ENCODE measurements at places on chromosomes 13 and 19.

DNA sequence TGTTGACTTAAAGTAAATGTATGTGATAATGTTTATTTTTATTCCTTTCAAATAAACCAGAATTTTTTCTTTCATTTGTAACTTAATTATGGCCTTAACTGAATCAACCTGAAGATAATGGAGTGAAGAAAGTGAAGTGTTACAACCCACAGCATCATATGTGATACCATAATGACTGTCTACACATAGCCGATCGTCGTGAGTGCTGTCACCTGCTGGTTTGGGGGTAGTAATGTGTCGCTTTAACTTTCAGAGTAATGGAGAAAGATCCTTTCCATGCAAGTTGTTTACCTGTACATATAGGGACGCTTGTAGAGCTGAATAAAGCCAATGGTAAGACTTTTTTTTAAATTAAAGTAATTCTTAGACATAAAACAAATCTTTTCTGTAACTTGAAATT, 9.9 kb downstream of the CDC16 start:
- DNase-seq = no peak

DNA sequence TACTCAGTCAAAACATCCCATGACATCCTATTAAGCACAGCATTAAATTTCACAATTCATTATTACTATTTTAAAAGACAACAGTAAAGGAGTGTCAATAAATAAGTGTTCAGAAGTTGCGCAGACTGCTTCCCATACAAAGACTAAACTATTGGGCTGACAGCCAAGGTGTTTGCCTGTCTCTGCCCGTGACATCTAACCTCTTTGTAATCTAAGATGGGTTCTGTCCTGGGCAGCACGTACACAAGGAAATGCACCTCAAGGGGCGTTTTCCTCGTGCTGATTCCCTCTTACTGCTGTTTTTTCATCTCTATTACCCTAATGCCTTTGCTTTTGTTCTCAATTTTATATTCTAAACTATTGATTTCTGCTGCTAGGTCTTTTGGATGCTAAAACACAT, 216.3 kb downstream of the NHLRC3 start:
- no peak for DNase-seq

- DNase-seq = no peak
Observed at GRCh38 chr19:5118026-5118425, 149.1 kb downstream of the KDM4B start.

DNA sequence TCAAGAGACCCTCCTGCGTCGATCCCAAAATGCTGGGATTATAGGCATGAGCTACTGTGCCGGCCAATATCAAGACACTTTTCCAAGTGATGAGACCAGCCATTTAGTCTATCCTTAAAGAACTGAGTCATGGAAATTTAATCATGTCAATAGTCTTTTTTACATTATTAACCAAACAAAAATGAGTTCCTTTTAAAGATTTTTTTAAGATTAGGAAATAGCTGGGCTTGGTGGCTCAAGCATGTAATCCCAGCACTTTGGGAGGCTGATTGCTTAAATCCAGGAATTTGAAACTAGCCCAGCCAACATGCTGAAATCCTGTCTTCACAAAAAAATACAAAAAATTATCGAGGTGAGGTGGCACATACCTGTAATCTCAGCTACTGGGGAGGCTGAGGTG, 16.7 kb upstream of the ZNF564 start:
- DNase-seq = peak; percentile 80

GRCh38 chr13:26929971-26930730, 169.6 kb upstream of the GPR12 start:
- DNase-seq = peak; percentile 31

Measured in fibroblast of gingiva (primary cell).